ENCODE measurements at places on chromosomes 5 and 9. TPM values are rescaled to one million over a fixed set of nuclear protein-coding genes. Genes with fewer than 3 reads are reported as not detected.

DNA sequence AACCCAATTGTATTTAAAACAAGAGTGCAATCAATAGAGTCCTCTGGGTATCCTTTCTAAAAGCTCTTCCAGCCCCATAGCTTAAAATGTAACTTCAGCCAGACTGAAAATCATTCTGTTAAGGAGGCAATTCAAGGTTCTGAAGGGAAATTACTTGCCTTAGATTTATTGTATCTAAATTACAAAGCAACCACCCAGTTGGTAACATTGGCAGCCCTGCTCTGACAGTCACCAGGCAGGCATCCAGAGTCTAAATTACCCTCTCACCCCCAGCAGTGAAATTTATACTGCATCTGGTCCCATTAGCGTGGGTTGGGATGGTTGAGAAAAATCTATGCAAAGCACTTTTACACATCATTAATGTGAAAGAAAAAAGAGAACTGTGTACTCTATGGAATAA, 514.7 kb downstream of the MTRR start:
- no peak for DNase-seq

DNA sequence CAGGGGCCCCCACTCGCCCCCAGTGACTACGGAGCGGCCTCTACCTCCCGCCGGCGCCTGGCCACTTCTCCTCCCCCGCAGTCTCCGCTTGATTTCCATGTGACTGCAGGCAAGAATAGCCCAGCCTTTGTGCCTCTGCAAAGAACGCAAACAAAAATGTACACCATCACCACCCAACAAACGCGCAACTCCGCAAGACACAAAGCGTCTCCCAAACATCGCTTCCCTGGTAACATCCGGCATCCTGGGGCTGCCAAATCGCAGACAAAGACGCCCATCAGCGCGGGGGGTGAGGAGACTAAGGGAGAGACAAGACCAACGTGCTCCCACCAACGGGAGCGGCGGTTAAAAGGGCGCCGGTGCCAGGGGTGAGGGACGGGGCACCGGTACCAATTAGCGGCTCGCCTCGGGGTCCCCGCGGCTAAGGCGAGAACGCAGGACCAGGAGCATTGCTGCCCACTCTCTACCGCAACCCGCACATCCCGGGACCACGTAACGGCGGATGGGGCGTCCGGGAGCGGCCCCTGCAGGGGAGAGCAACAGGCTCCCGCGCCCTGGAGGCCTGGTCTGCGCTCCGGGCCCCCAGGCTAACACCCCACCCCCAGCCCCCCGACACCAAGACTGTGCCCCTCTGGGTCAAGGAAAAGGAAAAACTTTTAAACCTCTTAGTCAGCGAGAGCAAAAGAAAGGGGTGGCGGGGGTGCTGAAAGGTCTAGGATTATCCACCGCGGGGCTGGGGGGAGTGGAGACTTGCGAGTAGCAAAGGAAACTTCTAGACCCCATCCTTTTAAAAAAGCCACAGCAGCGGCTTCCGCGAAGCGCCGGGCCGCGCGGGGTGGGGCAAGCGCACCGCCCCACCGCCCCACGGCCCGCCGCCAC, 885 bp downstream of the MPDZ start:
- peak; percentile 87 for DNase-seq

DNA sequence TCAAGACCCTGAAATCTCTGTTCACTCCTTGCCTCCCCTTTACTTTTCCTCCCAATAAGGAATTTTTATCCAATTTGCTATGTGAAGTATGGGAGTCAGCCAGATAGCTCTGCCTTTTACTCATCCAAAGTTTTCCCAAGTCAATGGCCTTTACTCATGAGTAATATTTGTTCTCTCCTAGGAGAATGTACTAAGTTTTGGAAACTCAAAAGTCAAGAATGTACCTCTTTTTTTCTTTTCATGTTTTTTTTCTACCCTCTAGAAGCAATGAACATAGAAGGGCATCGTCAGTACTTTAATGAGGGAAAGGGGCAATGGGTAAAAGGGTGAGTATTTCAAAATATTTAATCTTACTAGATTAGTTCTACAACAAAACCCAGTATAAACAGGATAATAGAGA, 140.2 kb upstream of the SGCD start:
- no peak for DNase-seq

- no peak for DNase-seq
These were observed 7.5 kb upstream of the GTF3C5 start for GRCh38 chr9:133023117-133023890.

NFX1 gene
- 38.0 TPM for total RNA-seq

ORM2 gene
- total RNA-seq: 0.32 TPM

GRCh38 chr5:10229306-10230048, 20.2 kb downstream of the ATPSCKMT start:
- no peak for DNase-seq

- no peak for DNase-seq
These were observed 41.2 kb downstream of the EGFLAM start for GRCh38 chr5:38299585-38299984.

- no peak for DNase-seq
These were observed 54.1 kb downstream of the FER start for GRCh38 chr5:108801776-108802175.

MORN5 gene
- not detected for total RNA-seq

OTULIN gene
- total RNA-seq: 29.0 TPM

DNA sequence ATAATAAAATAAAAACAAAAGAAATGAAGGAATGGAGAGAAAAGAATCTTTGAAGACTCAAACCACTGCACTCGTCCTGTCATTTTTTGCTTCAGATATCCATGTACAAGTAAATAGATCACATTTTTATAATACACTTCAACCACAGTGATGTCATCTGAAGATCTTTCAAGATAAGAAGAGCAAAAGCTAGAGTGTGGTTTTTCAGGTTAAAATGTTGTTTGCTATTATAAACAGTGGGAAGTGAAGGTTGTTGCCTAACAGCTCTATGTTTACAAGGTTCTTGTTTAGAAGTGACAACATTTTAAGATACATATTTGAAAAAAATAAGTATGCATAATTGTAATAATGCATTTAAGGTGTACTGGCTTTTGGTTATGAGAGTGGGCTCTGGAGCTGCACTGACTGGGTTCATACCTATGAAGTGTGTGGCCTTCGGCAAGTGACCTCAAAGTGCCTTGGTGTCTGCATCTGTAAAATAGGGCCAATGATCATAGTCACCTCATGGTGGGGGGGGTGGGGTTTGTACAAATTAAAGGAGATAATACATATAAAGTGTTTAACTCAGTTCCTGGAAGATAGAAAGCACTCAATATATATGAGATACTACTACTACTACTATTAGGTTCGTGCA, 45.5 kb upstream of the IL7R start:
- DNase-seq: no peak

DNA sequence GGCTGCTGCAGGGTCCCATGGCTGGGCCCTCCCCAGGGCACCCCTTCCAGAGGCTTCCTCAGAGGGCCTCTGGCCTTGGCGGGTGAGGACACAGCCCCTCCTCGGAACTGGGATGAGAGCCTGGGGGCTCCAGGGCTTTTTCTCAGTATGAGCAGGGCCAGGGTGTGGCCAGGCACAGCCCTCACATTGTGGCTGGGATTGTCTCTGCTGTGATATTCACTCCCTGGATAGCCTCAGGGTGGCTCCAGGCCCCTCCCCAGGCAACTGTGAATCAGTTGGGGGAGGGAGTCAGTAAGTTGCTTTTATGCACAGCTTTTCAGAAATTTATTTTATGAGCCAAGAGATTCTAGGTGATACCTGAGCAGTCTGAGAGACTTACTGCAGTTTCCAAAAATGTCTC, 135.7 kb downstream of the CACNA1B start:
- DNase-seq: no peak

DNA sequence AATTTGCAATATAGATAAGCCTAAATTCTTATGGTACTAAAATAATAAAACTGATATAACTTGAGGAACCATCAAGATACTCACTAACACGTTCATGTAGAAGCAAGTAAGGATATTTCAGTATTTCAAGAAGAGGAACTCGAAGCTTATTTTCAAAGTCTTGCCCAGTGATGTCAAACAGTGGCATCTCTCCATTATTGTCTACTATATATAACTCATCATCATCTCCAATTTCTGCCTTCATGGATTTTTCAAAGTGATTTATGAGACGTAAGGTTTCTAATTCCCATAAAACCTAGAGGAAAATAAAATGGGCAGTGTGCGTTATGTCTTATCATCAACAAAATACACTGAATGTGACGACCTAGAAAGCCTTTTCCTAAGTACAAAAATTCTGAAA, 8.6 kb downstream of the SETX start:
- DNase-seq: no peak

SYK gene
- 4.7 TPM for total RNA-seq

DNA sequence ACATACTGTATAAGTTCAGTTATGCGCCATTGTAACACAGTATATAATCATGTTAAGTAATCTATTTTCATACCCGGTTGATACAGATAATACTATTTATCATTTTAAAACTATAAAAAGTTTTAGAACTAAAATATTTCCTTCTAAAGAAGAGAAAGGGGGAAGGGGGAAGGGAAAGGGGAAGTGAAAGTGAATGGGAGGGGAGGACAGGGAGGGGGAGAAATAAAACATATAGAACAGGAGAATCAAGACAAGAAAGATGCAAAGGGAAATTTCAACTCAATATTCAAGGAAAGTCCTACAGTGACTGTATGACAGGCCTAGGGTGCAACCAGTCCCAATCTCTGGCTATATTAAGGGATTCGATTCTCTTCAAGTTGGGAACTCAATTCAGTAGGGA, 1278.8 kb downstream of the MAT2B start:
- no peak for DNase-seq

- no peak for DNase-seq
These were observed 268.2 kb downstream of the MAST4 start for GRCh38 chr5:66864240-66864884.

GRCh38 chr5:152987131-152987530, 503.3 kb upstream of the GRIA1 start:
- no peak for DNase-seq

GRCh38 chr9:121305269-121305994, 37.5 kb downstream of the GSN start:
- DNase-seq: no peak

ELAVL2 gene
- 0.32 TPM for total RNA-seq

GFPT2 gene
- total RNA-seq: 12.9 TPM

- DNase-seq: no peak
These were observed 246.6 kb downstream of the HSPA4 start for GRCh38 chr5:133298447-133298846.

GABBR2 gene
- 1.1 TPM for total RNA-seq

LOX gene
- total RNA-seq: 6.8 TPM

GRCh38 chr5:163104464-163104863, 332.9 kb upstream of the CCNG1 start:
- DNase-seq: no peak
